ENCODE measurements at places on chromosomes 4 and X. TPM values are rescaled to one million over a fixed set of nuclear protein-coding genes. Genes with fewer than 3 reads are reported as not detected.

GRCh38 chr4:74446193-74446868, 1.4 kb downstream of the AREG start:
- DNase-seq, result no peak

DNA sequence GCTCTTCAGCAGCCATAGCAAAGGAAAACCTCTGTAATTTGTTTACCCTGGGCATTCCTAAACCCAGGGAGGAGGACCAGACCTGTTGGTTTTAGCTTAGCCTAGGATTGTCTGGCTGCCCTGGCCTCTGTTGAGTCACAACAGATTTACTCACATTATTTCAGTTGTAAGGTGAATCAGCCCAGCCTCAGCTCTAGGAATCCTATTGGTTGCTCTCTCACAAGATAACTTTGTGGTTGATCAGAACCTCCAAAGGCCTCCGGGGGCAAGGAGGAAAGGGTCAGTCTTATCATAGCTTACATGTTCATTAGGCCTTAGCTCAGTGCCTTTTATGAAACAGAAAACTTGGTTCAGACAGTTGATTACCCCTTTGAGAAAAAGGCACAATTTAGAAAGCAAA, 41.0 kb downstream of the PDK3 start:
- no peak for DNase-seq

GRCh38 chr4:152255437-152255836, 280.5 kb downstream of the FBXW7 start:
- DNase-seq, result no peak

GRCh38 chrX:37785569-37785968, 5.7 kb downstream of the CYBB start:
- DNase-seq, result no peak

- no peak for DNase-seq
Observed at GRCh38 chrX:12973561-12974304, 1.2 kb upstream of the TMSB4X start.

DNA sequence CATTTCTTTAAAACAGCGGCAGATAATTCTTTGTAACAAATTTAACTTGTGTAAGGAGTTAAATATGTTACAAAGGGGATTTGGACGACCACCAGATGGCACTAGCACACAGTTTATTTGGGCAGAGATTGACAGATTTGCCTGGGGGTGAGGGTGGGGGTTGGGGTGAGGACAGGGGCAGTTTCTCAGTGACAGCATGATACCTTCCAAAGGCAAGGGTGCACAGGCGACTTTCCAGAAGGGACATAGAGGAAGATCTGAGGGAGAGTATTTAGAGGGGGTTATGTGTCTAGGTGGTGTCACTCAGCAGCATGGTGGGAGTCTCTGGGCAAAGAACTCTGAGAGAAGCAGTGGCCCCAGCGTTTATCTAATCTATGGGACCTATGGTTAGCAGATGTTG, 9.6 kb upstream of the TMA16 start:
- DNase-seq, result no peak

GRCh38 chr4:120724656-120725055, 197.9 kb downstream of the PRDM5 start:
- no peak for DNase-seq

- DNase-seq, result no peak
Observed at GRCh38 chr4:67436742-67437141, 108.6 kb downstream of the CENPC start.

GRCh38 chr4:176271749-176272148, 2.7 kb upstream of the ASB5 start:
- no peak for DNase-seq

GRCh38 chr4:126526335-126526734, 1106.4 kb upstream of the INTU start:
- DNase-seq, result no peak

- no peak for DNase-seq
Observed at GRCh38 chr4:5631352-5632065, 76.8 kb downstream of the EVC2 start.

GRCh38 chrX:105228602-105229001, 8.1 kb upstream of the TEX13A start:
- DNase-seq, result no peak

DNA sequence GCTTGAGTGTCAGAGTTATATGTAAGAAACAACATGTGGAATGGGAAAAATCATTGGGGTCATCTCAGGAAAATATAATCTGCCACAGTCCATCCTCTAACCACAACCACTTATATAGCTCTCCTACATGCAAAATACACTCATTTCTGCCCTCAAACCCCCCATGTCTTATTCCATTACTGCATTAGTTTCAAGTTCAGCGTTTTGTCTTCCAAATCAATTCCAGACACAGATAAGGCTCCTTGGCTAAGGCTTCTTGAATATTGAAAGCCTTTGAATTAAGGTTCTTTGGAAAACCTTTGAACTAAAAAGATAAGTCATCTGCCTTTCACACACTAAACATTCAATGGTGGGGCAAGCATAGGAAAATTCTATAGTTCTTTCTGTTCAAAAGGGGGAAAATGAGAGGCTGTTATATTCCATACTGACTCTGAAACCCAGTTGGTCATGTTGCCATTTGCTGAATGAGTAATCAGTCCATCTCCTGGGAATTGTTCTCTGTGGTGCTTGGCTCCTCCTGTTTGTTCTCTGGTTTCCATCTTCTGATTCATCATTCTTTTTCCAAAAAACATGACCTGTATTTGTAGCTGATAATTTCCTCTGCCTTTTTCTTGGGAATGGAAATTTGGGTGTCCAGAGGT, 218.7 kb downstream of the BMPR1B start:
- no peak for DNase-seq

DNA sequence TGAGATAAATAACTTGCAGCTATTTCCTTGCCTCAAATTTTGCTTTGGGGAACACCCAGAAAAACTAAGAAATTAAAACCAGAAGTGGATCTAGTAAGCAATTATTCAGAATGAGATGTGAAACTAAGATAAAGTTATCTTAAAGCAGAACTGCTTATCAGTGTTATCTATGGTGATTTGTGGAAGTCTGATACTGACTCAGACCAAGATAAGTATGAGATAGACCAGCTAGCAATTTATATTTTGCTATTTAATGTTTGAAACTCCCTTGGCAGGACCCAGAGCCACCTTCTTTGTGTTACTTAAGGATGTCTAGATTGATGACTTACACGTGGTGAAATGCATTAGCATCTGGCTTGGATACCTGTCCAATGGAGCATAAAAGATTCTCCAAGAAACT, 368.1 kb downstream of the EPHA5 start:
- DNase-seq, result no peak

DNA sequence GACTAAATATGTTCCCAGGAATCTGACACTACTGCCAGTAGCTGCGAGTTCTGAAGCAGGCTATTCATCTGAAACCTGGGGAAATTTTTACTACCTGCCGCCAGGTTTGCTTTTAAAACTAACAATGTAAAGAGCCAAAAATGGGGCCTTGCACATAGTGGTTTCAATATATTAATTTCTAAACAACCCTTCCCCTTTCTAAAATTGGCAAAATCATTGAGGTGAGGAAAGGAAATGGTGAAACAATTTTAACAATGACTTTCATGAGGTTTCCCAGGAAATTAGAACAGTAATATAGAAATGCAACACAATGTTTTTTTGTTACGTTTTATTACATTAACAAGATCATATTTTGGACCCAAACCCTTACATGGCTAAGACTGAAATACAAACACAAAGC, 21.3 kb downstream of the FANCB start:
- no peak for DNase-seq

GRCh38 chr4:3420606-3420955, 21.2 kb upstream of the HGFAC start:
- DNase-seq, result no peak

DNA sequence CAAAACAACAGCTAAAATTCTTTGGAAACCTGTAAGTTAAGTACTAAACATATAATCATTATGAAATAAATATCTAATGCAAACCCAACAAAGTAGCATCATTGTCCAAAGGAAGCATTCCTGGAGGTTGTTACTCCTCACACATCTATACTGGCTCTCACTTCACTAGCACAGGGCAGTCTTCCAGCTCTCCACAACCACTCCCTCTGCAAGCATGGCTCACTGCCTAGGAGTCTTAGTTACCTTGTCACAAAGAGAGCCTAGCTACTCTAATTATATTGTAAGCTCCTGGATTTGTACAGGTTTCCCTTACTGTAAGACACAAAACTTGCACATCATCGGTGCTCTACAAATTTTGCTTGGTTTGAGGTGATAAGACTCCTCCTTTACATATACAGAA, 76.1 kb downstream of the AMMECR1 start:
- no peak for DNase-seq

- no peak for DNase-seq
Observed at GRCh38 chrX:120377715-120378114, 15.8 kb downstream of the ATP1B4 start.

- DNase-seq, result no peak
Observed at GRCh38 chr4:183766140-183766539, 107.0 kb downstream of the TRAPPC11 start.

DNA sequence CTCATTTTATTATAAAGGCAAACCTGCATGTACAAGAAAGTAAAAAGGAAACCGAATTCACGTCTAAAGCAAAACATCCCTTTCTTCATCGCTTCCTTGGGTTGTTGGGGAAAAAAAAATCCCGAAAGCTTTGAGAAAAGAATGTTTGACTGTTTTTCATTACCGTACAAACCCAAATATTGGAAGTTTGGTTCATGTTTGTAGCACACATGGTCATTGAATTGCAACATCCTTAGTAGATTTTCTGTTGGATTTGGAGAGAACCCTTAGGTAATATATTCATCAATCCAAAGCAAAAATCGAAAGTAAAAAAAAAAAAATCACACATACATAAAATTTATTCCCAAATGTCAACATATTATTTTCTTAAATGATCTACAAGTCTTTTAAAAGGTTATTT, 420.3 kb downstream of the MAPK10 start:
- DNase-seq, result no peak

ARMCX2 gene
- polyA plus RNA-seq, result 94.4 TPM

DAPP1 gene
- polyA plus RNA-seq, result 0.85 TPM

FGF13 gene
- polyA plus RNA-seq, result 30.8 TPM

STOX2 gene
- 8.8 TPM for polyA plus RNA-seq

EVC2 gene
- polyA plus RNA-seq, result 8.3 TPM

RNF128 gene
- 9.5 TPM for polyA plus RNA-seq

CORIN gene
- polyA plus RNA-seq, result 5.2 TPM

SORCS2 gene
- 7.9 TPM for polyA plus RNA-seq

SSX1 gene
- not detected for polyA plus RNA-seq
